ENCODE measurements at places on chromosomes 2 and 18.

- no peak for DNase-seq
Observed at GRCh38 chr2:20103530-20103929, 52.1 kb upstream of the LAPTM4A start.

DNA sequence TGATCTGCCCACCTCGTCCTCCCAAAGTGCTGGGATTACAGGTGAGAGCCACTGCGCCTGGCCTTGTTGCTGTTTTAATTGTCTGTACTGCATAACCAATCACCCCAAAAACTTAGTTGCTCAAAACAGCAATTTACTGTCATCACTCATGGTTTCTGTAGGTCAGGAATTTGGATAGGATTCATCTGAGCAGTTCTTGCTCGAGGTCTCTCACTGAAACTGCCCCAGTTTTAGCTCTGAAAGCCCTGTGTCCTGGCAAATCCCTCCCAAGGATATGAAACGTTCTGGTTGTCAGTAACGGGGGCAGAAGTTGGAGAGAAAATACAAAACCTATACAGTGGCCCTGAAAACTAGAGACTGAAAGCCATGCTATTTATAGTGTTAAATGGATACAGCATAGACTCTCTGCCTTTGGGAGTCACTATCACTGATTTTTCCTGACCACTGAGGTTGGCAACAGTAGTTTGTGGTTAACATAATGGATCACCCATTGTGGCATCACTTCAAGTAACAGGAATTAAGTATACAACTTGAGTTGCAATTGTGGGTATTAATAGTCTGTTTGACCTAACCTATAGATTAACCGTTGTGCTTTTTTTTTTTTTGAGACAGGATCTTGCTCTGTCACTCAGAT lies 27.2 kb upstream of the ERICH2 start:
- no peak for DNase-seq

- no peak for DNase-seq
Observed at GRCh38 chr18:9016633-9017166, 85.8 kb upstream of the NDUFV2 start.

DNA sequence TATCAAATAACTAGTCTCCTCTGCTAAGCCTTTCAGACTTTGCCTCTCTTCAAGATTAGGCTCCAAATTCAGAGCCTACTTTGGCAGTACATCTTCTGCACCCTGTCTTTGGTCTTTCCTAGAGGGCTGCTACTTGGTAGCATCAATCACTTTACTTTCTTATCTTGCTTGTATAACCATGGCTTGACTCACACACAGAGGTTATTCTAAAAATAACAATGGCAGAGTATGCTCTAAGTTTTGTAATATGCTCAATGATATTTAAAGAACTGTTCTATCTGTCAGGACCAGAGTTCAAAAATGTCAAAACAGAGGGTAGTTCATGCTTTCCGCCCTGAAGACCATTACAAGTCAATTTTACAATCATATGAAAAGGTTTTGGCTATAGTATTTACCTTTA lies 27.7 kb downstream of the THOC1 start:
- DNase-seq: no peak

DNA sequence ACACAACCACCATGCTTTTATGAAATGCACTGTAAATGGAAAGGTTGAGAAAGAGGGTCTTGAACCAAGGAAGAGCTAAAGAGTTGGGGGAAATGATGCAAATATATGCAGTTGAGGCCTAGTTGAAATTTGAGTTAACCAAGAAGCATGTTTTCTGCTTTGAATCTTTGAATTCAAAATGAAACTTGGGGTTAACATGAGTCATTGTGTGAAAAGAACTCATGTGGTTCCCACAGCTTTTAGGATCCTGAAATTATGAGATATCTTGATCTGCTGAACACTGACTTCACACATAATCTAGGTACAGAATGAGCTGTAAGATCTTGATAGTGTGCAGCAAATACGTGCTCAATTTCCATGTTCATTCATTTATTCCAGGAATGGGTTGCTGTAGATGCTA lies 422.9 kb upstream of the TRIB2 start:
- no peak for DNase-seq

DNA sequence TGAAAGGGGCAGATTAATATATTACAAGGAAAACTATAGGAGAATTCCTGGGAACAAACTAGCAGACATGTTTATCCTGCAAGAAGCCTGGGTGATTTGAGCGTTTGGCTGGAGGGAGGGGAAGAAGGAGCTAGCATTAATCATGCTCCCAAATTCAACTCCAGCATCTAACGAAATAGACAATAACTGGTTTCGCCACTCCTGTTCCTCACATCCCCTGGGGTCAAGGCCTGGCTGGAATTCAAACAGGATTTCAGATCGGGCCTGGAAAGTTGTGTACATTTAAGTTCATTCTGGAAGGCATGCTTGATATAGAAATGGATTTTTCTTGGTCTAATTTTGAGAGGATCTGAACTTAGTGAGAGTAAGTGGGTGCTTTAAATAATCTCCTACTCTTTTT lies 126.1 kb upstream of the CTAGE1 start:
- no peak for DNase-seq

GRCh38 chr18:76604935-76605240 lies 109.8 kb upstream of the ZNF516 start:
- DNase-seq: no peak

- no peak for DNase-seq
Observed at GRCh38 chr2:80363330-80363729, 58.8 kb upstream of the LRRTM1 start.

DNA sequence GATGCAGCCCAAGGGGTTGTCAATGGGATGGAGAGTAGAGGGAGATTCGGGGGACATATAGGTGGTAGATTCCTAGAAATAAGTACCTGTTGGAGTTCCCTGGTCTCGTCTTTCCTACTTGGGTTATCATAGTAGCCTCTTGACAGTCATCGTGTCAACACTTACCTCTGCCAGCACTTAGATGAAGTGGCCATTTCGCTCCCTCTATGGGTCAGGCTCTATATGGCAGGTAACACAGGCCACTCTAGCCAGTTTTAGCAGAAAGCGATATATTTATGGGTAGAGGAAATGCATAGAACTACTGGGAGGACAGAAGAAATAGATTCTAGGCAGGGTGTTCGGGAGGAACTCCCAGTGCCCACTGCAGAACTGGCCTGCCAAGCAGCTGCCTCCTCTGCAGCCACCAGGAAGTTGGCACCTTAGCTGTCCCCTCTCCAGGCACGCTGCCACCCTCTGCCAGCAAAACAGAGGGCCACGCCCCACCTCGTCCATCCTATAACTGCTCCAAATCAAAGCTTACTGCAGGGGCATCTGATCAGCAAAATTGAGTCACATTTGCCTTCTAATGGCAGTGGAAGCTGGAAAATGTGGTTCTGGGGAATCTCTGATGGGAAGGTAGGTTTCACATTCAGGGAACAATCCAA lies 181.3 kb downstream of the INSIG2 start:
- no peak for DNase-seq
